Right hindlimb (tissue), 1 donor: ENCODE measurements at places on chromosomes 5 and 9.
A peak's percentile ranks its signal among the peaks of the same experiment; 100 is the strongest.

DNA sequence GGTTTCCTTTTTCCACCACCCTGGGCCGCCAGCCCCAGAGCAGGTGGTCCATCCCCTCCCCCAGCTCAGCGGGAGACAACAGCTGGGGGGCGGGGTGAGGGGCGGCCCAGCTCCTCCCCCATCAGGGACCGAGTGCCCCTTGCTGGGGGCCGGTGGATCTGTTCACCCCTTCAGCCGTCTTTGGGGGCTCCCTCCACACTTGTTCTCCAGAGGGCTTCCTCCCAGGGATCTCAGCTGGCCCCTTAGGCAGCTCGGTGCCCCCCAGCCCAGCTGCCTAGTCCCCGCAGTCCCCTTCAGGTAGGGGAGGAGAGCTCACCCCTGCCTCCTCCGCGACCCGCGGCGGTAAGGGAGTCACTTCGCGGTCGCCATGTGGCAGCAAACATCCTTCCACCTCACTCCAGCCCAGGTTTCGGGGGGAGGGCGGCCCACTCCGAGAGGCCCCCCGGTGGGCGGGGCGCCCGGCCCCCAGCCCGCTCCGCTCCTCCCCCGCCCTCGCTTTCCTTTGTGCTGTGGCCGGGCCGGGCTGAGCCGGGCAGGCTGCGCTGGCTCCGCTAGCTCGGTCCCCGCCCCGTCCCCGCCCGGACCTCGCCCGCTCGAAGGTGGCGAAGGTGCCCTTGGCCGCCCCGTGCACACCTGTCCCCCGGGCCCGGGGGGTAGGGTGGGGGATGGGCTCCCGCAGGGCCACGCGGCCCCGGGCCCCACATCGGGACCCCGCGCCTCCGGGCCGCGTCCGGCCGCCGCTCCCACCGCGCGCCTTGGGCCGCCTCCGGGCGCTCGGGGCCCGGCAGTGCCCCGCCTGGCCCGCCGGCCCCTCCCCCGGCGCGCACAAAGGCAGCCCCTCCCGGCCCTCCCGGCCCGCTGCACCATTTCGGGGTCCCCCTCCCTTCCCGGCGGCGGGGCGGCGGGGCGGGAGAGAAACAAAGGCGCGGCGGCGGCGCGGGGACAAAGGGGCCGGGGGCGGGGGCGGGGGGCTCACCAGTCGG is 683 bp downstream of the DBN1 start:
- DNase-seq: peak; percentile 79

GRCh38 chr9:88571419-88571818 is 36.4 kb downstream of the NXNL2 start:
- DNase-seq: peak; percentile 68

- DNase-seq: no peak
Measured at GRCh38 chr5:142079306-142079721, 29.3 kb upstream of the NDFIP1 start.

DNA sequence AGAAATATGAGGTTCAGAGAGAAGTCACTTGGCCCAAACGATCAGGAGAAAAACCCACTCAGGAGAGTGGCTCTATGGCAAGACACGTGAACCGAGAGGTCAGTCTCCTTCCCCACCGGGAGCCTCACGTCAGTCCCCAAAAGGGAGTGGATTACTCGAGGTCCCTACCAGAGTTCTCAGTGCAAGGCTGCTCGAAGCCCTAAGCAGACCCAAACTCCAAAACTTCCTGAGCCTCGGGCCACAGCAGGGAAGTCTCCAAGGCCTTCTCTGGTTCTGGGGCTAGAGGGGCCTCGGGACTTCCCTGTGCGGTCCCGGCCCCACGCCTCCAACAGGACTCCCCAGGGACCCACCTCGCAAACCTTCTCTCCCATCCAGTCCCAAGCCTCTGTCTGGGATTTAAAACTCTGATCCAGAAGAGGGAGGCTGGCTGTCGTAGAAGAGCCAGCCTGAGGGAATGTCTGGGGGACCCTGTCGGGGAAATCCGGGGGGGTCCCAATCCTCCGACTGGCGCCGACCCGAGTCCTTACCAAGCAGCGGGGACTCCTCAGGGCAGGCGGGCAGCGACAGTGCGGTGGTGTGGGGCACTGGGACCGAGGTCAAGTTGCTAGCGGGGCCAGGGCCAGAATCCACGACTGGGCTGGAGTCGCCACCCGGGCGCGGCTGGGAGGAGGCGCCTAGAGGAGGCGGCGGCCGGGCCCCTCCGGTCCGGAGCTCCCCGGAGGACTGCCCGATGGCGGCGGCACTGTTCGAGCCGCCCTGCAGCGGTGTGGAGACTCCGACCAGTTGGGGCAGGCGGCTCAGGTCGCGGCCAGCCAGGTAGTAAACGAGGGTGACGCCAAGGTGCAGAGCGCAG is 679 bp downstream of the B4GALT1 start:
- no peak for DNase-seq

- no peak for DNase-seq
Measured at GRCh38 chr9:91320299-91320698, 41.4 kb downstream of the AUH start.

GRCh38 chr5:32099486-32100035 is 74.6 kb downstream of the GOLPH3 start:
- no peak for DNase-seq

GRCh38 chr5:173568128-173568527 is 48.3 kb downstream of the BOD1 start:
- DNase-seq: no peak

DNA sequence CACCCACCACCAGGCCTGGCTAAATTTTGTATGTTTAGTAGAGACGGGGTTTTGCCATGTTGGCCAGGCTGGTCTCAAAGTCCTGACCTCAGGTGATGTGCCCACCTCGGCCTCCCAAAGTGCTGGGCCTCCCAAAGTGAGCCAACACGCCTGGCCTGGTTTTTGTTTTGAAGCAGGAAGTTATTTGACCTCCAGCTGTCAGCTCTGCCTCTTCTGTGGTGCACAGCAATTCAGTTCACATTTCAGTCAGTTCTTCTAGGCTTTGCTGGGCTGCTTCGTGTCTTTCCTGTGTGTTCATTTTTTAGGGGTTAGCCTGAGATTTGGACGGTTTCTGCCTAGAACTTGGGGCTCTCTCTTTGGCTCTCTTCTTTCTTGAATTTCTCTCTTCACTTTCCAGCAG is 8.9 kb downstream of the LCN1 start:
- no peak for DNase-seq

- DNase-seq: no peak
Measured at GRCh38 chr9:95947118-95947517, 71.6 kb downstream of the ERCC6L2 start.

DNA sequence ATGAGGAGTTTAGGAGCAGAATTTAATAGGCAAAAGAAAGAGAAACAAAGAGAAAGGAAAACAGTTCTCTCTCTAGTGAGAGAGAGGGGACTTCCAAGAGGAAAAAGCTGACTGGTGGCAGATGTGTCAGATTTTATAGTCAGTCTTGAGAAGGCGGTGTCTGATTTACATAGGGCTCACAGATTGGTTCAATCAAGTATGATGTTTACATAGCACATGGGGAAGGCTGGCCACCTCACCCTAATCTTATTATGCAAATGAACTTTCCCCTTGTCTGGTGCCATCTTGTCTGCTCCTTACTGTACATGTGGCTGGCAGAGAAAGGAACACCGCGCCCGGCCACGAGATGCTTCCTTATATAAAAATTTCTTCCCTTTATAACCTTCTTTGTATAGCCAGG is 24.7 kb downstream of the UNC13B start:
- no peak for DNase-seq

GRCh38 chr9:27664121-27664779 is 91.0 kb upstream of the C9orf72 start:
- DNase-seq: no peak

- DNase-seq: peak; percentile 61
Measured at GRCh38 chr5:93078082-93079038, 502.7 kb downstream of the NR2F1-AS1 start.
